Adipocyte (in vitro differentiated cells): ENCODE measurements at places on chromosomes 11 and 22.
A peak's percentile ranks its signal among the peaks of the same experiment; 100 is the strongest.

- no peak for DNase-seq
Measured at GRCh38 chr22:44266796-44267760, 45.7 kb downstream of the SHISAL1 start.

GRCh38 chr11:25435197-25435596 lies 896.7 kb upstream of the ANO3 start:
- no peak for DNase-seq

GRCh38 chr11:128116885-128117284 lies 470.5 kb downstream of the ETS1 start:
- DNase-seq: peak; percentile 4

- peak; percentile 88 for DNase-seq
Measured at GRCh38 chr11:118618115-118618990, 10.9 kb downstream of the PHLDB1 start.

GRCh38 chr11:71304491-71304890 lies 52.1 kb upstream of the SHANK2 start:
- DNase-seq: no peak

- no peak for DNase-seq
Measured at GRCh38 chr11:6393989-6394670, 3.9 kb downstream of the SMPD1 start.

DNA sequence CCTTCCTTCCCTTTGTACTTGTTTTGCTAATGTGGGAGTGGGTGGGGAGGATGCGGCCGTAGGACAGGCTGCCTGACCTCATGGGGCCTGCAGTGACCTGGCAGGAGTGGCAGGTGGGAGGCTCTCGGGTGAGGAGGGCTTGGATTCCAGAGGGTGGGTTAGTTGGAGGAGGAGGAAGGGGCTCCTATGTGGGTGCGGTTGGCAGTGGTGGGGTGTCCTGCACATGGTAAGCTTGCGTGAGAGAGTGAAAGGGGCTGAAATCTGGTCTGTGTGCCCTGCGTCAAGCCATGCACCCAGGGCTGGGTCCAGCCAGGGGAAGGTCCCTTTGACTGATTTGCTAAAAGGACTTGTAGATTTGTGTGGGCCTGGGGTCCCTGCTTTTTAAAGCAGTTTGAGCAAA lies 90.7 kb upstream of the OR4B1 start:
- DNase-seq: no peak

GRCh38 chr11:120058931-120059330 lies 79.0 kb downstream of the TRIM29 start:
- no peak for DNase-seq

DNA sequence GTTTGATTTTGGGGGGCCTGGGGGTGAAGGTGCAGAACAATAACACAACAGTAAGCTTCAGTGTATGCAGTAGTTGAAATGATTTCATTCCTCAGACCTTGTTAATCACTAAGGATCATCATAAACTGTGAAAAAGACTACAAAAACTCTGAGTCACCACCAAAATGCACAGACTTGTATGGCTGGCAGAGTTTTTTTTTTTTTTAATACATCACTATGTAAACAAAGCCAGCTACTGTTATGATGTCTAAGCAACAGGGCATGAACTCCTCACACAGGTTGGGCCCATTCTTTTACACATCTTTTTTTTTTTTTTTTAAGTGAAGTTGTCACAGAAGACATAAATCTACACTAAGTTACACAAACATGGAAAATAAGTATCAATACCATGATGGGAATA lies 311.9 kb downstream of the GUCY1A2 start:
- DNase-seq: peak; percentile 45

- DNase-seq: no peak
Measured at GRCh38 chr11:79383874-79384273, 57.0 kb downstream of the TENM4 start.

- no peak for DNase-seq
Measured at GRCh38 chr11:70621241-70621640, 222.9 kb downstream of the CTTN start.

- DNase-seq: no peak
Measured at GRCh38 chr11:13220148-13220547, 57.4 kb upstream of the BMAL1 start.

DNA sequence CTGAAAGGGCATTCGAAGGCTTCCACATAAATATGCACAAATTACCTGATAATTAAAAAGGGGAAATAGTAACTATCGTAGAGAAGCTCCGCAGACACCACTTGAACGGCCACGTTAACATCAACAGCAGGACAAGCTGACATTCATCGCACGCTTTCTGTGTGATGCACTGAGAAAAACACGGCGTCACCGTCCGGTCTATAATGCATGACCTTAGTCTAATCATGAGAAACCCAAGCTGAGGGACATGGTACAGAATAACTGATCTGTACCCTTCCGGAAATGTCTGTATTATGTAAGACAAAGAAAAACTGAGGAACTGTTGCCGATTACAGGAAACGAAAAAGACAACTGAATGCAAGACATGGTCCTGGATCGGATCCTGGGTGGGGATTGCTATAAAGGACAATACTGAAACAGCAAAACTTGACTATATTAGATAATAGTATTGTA lies 678 bp upstream of the RANGAP1 start:
- DNase-seq: peak; percentile 49

DNA sequence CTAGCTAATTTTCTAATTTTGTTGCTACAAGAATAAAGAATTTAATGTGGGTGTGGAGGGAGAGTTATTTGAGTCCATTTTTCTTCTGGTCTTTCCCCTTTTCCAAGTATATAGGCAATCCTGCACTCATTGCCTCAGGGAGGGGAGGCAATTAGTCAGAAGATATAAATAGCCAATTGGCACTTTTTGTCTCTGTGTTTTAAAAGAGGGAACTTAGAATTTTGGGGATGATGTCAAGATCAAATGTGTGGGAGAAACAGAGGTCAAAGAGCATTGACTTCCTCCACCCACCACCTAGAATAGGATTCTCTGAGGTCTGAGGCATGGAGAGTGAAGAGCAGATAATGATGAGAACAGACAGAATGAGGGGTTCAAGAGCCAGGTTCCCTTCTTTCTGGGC lies 120.3 kb upstream of the ZC3H12C start:
- no peak for DNase-seq

- DNase-seq: no peak
Measured at GRCh38 chr11:7495882-7496551, 10.7 kb downstream of the OLFML1 start.

DNA sequence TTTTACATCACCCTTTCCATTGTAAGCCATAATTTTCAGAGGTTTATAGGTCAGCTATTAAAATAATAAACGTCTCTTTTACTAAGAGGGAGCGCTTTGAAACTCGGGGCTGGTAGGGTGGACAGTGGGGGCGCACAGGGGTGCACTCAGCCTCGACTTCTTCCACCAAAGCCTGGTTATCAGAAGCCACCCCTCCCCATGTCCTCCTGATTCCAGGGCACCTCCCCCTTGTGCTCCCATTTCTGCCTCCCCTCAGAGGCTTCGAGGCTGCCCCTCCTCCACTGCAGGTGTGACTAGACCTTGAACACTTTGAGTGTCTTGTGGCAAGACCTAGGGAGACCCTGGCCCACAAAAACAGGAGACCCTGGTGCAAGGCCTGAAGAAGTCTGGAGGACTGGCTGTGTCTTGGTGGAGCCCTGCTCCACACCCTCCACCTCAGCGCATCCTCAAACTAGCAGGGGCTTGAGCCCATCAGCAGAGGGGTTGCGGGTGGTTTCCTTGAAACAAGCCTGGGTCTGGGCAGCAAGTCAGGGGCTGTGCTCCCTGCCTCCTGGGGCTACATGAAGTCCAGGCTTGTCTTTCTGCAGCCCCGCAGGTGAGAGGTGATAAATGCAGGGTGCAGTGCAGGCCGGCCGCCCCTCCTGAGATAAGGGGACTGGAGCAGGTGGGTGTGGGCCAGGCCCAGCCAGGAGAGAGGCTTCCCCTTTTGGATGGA lies 3.0 kb downstream of the CDKN1C start:
- DNase-seq: no peak

DNA sequence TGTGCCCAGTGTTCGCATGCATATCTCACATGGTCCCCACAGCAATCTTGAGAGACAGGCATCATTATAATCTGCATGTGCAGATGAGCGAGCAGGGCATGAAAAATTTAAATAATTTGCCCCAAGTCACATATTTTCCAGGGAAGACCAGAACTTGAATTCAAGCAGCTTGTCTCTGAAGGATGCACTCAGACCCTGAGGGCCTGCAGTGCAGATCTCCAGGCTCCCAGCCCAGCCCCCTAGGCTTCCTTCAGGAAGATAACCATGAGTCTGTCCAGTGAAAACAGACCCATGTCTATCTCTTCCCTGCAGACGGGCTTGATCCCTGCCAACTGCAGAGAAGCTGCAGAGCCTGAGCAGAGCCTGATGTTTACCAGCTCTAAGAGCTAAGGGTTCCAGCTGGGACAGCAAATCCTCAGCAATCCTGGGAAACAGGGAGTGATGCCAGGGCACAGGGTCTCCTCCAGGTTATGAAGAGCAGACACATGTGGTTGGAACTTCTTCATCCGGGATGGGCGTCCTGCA lies 55.1 kb downstream of the NAV2 start:
- no peak for DNase-seq

DNA sequence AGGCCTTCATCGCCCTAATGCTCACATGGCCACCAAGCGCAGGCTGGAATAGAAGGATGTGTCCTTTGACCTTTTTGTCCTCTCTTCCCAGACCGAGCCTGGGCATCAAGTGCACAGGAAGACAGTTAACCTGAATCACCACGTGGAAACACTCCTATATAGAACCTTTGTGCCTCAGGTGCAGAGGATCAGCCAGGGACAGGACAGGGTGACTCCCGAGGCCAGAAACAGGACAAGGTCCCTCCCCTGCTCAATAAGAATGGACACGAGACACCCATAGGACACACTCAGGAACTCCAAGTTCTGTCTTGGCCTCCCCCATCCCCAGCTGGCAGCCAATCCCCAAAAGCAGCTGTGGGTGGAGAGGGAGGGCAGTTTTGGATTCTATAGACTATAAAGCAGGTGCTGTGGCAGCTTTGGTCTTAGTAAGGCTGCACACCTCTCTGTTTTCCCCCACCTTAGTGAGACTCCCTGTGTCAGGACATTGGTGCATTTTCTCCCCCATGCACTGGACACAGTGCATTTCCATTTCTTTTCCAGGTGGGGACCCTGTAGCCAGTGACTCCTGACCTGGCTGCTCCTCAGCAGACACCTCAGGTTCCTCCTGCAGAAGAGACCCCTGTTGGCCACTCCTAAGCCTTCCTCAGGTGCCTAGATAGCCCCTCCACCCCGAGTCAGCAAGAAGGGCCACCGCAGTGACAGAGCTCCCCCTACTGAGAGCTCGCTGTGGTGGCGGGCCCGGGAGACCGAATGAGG lies 43.6 kb upstream of the POU2AF1 start:
- peak; percentile 77 for DNase-seq
